ENCODE measurements at places on chromosomes 12 and 14.

DNA sequence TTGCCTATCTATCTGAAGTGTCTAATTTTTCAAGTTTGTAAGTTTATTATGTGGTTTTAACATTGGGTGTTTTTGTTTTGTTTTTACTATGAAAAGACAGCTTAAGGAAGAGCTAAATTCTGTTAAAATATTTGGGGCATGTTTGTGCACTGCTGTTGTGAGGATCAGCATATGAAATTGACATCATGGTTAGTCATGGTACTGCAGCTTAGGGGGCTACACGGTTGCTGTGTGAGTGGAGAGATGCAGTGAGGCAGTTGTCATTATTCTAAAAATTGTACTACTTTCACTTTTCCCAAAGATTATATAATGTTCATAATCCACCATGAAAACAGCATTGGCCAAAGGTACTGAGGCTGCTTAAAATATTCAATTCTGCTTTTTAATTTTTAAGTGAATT, 49.0 kb downstream of the ZC3H14 start:
- DNase-seq = no peak

DNA sequence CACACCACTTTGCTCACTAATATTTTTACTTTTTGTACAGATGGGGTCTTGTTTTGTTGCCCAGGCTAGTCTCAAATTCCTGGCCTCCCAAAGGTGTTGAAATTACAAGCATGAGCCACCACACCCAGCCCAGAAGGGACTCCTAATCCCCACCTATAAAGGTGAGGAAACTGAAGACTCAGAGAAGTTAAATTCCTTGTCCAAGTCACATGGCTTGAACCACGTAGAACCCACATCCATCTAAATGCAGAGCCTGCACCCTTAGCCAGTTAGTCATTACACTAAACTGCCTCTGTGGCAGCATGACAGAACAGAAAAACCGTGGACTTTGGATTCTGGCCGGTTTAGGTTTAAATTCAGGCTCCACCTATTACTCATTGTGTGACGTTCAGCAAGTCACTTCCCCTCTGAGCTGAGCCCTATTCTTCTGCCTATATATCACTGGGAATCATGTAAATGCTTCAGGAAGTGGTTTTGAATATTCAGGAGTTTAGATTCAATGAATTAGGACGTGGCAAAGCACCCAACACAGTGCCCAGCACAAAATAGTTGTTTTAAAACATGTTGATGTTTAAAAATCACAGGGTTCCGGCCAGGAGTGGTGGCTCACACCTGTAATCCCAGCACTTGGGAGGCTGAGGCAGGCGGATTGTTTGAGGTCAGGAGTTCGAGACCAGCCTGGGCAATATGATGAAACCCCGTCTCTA, 3.0 kb upstream of the CORO1C start:
- no peak for DNase-seq

DNA sequence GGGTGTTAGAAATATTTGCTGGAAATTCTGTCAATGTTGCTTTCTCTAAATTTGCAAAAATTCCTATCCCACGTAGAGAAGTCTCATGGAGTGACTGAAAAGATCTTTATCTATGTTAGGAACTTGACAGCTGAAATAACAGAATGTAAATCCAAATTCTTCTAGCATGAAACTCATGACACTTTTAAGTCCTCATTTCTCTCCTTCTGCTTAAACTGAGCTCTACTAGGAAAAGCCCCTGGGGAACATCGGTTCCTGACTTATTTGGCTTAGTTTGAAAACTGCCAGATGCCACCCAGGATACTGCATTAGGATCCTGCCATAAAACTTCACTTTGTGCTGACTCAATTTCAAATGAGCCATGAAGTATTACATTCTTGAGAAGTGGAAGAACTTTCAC, 426.0 kb downstream of the GALC start:
- DNase-seq = no peak

GRCh38 chr12:133234971-133235370, 706 bp downstream of the ANHX start:
- DNase-seq = no peak

- DNase-seq = no peak
These were observed 79.0 kb downstream of the CEP128 start for GRCh38 chr14:80862541-80862940.

DNA sequence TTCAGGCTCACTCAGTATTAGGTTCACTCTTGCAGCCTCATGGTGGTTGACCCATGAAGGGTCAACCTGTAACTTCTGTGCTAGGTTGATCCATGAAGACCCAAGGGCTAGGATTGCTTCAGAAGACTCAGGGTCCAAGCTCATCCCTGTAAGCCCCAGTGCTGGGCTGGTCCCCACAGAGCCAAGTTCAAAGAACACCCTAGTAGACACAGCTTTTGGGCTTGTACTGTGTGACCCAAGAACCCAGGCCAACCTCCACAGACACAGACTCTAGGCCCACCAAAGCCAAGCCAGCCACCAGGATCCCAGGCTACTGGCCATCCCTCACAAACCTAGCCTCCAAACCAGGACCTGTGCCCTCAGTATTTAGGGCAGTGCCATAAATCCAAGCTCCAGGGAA, 1020.6 kb downstream of the SLC16A7 start:
- DNase-seq = no peak

DNA sequence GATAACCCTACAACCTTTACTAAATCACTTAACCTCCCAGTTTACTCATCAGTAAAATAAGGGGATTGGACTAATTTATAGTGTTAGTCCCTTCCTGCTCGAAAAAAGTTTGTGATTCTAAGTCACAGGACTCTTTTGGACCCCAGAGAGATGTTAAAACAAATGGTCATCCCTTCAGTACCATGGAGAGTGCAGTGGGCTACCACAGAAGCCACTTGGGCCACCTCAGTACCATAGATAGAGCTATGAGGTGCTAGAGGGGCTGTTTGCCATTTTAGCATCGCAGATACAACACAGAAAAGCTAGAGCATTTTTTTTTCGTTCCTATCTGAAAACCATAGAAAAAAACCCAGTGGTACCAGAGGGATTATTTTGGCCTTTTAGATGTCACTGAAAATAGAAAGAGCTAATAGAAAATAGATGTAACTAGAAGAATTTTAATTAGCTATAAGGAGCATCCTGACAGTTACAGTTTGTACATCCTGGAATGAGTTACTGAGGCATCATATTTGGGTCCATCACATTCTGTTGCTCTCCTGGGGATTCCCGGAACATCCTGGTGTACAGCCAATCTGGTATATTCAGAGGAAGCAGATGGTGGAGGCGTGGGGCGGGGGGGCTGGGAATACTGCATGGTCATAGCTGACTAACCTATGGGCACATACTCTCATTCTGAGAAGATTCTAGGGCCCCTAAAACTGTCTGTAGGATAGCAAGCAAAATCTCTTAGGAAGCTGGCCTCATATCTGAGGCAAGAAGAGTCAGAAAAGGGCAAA, 2.8 kb downstream of the ZNF219 start:
- DNase-seq = no peak

GRCh38 chr14:36091096-36091495, 85.4 kb downstream of the PTCSC3 start:
- DNase-seq = no peak

- DNase-seq = no peak
These were observed 115.4 kb downstream of the KIF21A start for GRCh38 chr12:39327510-39327909.

- DNase-seq = no peak
These were observed 231.2 kb downstream of the CHST11 start for GRCh38 chr12:104687823-104688573.

GRCh38 chr14:70999117-70999516, 91.9 kb downstream of the PCNX1 start:
- DNase-seq = no peak

- DNase-seq = no peak
These were observed 527.1 kb upstream of the FLRT2 start for GRCh38 chr14:85002846-85003245.

- no peak for DNase-seq
These were observed 142.2 kb upstream of the RFLNA start for GRCh38 chr12:124152731-124153130.
